ENCODE measurements at places on chromosomes 6 and 20.

GRCh38 chr6:18330548-18331081, 56.5 kb upstream of the RNF144B start:
- DNase-seq, result no peak

DNA sequence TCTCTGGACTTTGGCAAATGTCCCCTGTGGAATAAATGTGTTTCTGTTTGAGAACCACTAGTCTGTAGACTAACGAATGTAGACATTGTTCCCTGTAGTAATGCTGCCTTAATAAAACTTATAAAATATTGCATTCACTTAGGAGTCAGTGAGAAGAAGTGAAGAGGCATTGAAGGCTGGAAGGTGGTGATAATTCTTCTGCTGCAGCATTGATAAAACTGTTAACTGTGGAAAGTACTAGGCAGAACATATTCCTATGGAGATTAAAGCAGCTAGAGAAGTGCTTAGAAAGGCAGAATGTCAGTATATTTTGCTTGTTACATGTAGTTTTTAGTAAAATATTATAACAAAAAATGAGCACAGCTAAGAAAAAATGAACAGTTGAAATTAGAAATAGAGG, 4.8 kb downstream of the PGK2 start:
- DNase-seq, result no peak

DNA sequence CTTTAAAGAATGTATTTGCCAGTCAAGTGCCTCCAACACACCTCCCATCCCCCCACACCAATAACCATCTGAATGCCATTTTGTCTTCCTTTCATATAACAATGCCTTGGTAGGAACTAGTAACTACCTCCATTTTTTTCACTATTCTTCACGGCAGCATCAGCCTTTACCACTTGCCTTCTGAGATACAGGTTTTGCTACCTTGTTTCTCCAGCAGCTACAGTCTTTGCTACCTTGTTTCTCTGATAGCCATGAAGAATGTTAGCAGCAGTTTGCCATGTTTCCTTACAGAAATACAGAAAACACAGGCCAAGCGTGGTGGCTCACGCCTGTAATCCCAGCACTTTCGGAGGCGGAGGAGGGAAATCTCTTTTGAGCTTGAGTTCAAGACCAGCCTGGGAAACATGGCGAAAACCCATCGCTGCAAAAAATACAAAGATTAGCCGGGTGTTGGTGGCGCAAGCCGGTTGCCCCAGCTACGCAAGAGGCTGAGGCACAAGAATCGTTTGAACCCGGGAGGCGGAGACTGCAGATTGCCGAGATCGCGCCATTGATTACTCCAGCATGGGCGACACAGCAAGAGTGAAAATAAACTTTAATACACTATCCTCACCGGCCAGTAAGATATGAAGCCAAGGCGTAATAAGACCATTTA, 100.9 kb downstream of the HFE start:
- DNase-seq, result no peak

DNA sequence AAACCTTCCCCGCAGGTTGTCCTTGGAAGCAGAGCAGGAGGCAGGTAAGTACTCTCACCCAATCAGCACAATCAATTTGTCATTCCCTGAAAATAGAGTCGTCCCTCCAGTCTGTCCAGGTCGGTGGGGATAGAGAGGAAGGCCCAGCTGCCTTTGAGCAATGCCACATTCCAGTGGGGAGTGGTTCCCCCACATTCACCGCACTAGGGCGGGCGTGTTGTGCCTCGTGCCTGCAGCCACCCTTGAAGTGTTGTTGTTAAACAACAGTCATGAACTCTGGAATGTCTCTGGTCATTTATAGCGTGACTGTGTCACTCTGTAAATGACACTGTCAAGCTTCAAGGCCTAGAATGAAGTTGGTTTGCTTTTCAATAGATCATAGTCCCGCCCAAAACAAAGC, 33.4 kb downstream of the PRDM1 start:
- no peak for DNase-seq

- no peak for DNase-seq
These were observed 746.8 kb downstream of the CBLN4 start for GRCh38 chr20:55258559-55258958.

DNA sequence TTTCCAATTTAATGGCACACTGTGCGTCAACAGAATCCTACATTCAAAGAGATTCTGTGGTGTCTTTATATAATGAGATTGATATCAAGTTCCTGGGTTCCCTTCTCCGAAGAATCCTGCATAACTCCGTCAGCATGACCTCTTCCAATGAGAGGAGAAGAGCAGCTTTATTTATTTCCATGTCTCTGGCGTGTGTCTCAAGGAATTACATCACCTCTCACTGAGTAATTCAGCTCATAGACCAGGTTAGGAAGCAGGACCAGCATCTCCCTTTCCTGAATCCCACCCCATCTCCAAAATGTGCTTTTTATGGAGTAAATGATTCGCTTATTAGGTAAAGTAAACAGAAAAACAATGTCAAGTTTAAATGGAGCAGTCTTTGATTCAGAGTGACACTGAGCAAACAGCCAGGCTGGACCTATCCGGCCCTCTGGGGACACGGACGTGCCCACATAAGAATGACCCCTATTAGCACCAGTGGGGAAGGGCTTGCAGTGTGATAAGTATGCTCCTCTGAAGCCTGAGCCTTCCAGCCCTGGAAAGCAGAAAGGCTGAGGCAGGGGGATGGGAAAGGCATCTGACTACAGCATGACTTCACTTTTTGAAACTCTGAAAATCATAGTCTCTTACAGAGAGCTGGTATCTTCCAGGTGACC, 165.2 kb downstream of the CLIC5 start:
- no peak for DNase-seq

DNA sequence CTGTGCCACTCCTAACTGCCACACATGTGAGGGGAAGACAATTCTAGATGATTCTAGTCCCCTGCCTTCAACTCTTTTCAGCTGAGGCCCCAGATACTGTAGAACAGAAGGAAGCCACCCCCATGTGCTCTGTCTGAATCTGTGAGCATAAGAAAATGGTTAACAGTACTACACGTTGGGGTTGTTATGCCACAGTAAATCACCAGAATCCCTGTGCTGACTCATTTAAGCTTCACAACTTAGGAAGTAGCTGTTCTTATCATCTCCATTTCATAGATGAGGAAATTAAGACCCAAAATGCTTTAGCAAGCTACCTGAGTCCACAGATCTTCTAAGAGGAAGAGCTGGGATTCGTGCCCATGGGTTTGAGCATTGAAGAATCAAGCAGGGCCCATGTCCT, 27.4 kb upstream of the SCRT2 start:
- DNase-seq, result no peak

- DNase-seq, result no peak
These were observed 12.5 kb downstream of the CRYBG1 start for GRCh38 chr6:106372838-106373501.

- DNase-seq, result no peak
These were observed 122.6 kb downstream of the SULF2 start for GRCh38 chr20:47662483-47663353.

DNA sequence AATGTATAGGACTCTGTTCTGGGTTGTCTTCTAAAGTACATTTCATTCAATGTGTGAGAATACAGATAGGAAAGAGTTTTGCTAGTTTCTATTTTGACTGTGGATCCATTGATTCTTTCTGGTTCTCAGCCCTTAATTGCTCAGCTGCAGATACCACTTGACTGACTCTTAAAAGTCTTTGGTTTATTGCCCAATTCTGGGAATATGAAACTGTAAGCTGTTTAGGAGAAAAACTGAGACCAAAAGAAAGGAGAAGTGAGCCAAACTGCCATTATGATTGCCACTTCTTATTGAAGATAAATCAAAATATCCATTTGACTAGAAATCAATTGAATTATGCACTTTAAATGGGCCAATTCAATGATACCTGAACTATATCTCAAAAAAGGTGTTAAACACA, 211.4 kb downstream of the ESR1 start:
- DNase-seq, result no peak

Measured in stimulated activated CD8-positive, alpha-beta memory T cell treated with anti-CD3 and anti-CD28 coated beads, Interleukin-2, amount 100 ng/mL, for 1 hour (primary cell).